ENCODE measurements at places on chromosomes 1 and 21.
A peak's percentile ranks its signal among the peaks of the same experiment; 100 is the strongest.

- H3K4me3 ChIP-seq = no peak overlapping the region
- H3K4me1 ChIP-seq = peaks cover 30% of the 10 kb centered on the region
- H3K27ac ChIP-seq = no peak overlapping the region
These were observed 64.7 kb downstream of the S1PR1 start for GRCh38 chr1:101301446-101302057.

DNA sequence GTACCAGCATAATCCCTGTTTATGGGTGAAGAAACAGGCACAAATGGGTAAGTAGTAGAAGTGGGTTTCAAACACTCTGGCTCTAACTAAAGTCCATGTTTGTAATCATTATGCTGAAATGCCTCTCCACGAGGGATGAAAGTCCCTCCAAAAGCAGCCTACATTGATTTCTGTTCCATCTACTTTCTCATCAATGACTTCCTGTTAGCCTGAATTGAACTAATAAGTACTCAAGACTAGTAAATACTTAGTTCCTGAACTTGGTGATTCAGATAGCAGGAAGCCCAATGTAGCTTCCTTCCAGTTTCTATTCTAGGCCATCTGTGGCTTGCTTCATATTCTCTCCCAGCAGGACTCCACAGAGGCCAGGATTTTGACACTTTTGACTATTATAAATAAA is 11.3 kb upstream of the BACH1 start:
- H3K27ac ChIP-seq = no peak overlapping the region
- H3K4me3 ChIP-seq = no peak overlapping the region
- no peaks in the 10 kb centered on the region for H3K27me3 ChIP-seq
- no peaks in the 10 kb centered on the region for H3K4me1 ChIP-seq
- DNase-seq = no peak
- H3K36me3 ChIP-seq = no peaks in the 10 kb centered on the region

GRCh38 chr1:195789321-195789720 is 818.9 kb downstream of the KCNT2 start:
- H3K36me3 ChIP-seq = no peaks in the 10 kb centered on the region
- H3K27ac ChIP-seq = no peak overlapping the region
- no peaks in the 10 kb centered on the region for H3K27me3 ChIP-seq

DNA sequence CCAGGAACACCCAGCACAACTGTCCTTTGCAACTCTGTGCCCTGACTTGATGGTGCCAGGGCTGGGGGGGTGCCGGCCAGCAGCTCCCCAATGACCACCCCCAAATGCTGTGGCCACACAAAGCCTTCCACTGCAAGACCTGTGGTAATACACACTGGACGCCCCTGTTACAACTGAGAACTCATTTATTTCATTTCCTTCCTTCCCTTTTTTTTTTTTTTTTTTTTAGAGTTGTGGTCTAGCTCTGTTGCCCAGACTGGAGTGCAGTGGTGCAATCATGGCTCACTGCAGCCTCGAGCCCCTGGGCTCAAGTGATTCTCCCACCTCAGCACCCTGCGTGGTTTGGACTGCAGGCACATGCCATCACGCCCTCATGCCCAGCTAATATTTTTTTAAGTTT is 25.2 kb downstream of the TP73 start:
- peaks cover 11% of the 10 kb centered on the region for H3K4me1 ChIP-seq
- H3K27ac ChIP-seq = no peak overlapping the region
- no peaks in the 10 kb centered on the region for H3K27me3 ChIP-seq
- no peaks in the 10 kb centered on the region for H3K36me3 ChIP-seq
- H3K4me3 ChIP-seq = no peak overlapping the region

- H3K27me3 ChIP-seq = no peaks in the 10 kb centered on the region
- H3K4me1 ChIP-seq = peaks cover 20% of the 10 kb centered on the region
- peak; percentile 57 for DNase-seq
- H3K27ac ChIP-seq = peak overlapping the region; percentile 47
- H3K4me3 ChIP-seq = peak overlapping the region; percentile 47
- H3K36me3 ChIP-seq = no peaks in the 10 kb centered on the region
These were observed 486 bp downstream of the SLC27A3 start for GRCh38 chr1:153775458-153776327.

DNA sequence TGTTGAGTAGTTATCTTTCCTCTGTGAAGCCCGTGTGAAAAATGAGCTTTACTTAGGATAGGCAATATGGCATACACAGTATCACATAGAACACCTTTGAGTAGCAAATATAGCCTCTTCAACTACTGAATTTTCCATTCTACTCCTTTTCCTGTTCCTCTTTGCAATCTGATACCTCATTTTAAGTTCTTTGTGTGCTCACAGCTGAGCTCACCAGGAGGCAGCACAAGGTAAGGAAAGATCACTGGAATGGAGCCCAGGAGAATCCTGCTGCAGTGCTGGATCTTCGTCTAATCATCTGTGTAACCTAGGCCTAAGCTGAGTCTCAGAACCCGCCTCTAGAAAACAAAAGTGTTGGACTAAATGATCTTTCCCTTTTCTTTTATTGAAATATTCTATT is 171.0 kb downstream of the LRRC40 start:
- H3K36me3 ChIP-seq = no peaks in the 10 kb centered on the region
- DNase-seq = no peak
- H3K4me3 ChIP-seq = no peak overlapping the region
- no peaks in the 10 kb centered on the region for H3K4me1 ChIP-seq
- no peaks in the 10 kb centered on the region for H3K27me3 ChIP-seq
- no peak overlapping the region for H3K27ac ChIP-seq

DNA sequence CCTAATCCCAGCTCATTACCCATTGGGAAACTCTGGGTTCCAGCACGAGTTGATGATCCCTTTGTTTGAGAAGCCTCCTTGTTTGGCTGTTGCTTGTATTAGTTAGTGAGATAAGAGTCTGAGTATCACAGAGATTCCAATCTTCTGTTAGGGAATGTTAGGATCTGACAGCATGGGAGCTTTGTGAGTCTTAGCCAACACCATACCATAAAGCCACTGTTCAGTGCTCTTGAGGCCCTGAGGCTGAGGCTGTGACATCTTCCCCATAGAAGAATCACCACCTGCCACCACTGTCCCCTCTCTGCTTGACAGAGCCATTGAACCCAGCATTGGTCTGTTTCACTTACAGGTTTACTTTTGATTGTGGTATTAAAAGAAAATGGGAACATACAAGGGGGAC is 29.3 kb upstream of the NFASC start:
- no peak for DNase-seq
- no peaks in the 10 kb centered on the region for H3K36me3 ChIP-seq
- H3K27ac ChIP-seq = no peak overlapping the region
- H3K4me3 ChIP-seq = no peak overlapping the region
- H3K4me1 ChIP-seq = no peaks in the 10 kb centered on the region

- no peak overlapping the region for H3K27ac ChIP-seq
- peaks cover 16% of the 10 kb centered on the region for H3K4me1 ChIP-seq
- H3K27me3 ChIP-seq = no peaks in the 10 kb centered on the region
- DNase-seq = no peak
- H3K36me3 ChIP-seq = no peaks in the 10 kb centered on the region
These were observed 15.4 kb upstream of the VSIG8 start for GRCh38 chr1:159877695-159878444.

DNA sequence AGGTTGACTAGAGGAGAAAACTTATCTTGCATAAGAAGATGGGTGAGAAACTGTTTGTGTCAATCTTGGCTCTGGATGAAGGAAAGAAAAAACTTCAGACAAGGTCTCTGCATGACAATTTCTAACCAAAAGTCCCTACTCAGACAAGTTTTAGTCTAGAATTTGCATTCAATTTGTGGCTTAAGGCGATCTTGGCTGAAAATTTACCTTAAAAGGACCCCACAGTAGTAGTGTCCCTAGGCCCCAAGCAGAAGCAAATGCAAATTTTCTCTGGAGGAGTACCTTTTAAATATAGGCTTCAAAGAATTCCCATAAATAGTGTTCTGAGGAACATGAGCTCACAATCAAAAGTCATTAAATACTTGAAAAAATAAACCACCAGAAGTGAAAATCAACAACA is 17.6 kb upstream of the TMEM125 start:
- no peaks in the 10 kb centered on the region for H3K27me3 ChIP-seq
- no peaks in the 10 kb centered on the region for H3K36me3 ChIP-seq
- DNase-seq = no peak
- H3K4me1 ChIP-seq = no peaks in the 10 kb centered on the region

DNA sequence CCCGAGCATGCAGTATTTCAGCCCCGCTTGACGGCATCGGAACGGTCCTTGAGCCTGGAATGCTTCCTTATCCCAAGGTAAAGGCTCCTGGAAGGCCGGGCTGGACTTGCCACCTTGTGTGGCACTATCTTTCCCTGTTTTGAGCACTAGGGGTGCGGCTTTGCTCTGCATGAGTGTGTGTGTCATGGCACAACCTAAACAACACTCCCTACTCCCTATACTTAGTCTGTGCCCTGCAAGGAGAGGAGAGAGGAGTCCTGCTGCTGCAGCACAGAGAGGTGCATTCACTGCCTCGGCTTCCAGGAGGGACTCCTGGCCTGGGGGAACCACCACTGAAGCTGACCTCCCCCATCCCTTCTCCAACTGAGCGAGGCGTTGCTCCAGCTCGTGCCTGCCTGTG is 60.4 kb upstream of the BACE2 start:
- H3K27me3 ChIP-seq = no peaks in the 10 kb centered on the region
- H3K36me3 ChIP-seq = no peaks in the 10 kb centered on the region
- H3K4me1 ChIP-seq = peaks cover 1% of the 10 kb centered on the region
- H3K27ac ChIP-seq = no peak overlapping the region
- no peak overlapping the region for H3K4me3 ChIP-seq
- DNase-seq = no peak

Measured in CD4-positive, alpha-beta memory T cell (primary cell).